Activated T-helper 1 cell treated with anti-CD3 and anti-CD28 coated beads, Interleukin-12 subunit alpha, Interleukin-12 subunit beta, Interleukin-2, Interleukin-4 antibody, amounts not matched to agents 30 ng/mL and 10 ng/mL and 1 ng/mL, durations not matched to agents 14 hours and 24 hours and 36 hours (primary cell): ENCODE measurements at places on chromosomes 3 and 15. TPM values are rescaled to one million over a fixed set of nuclear protein-coding genes. Genes with fewer than 3 reads are reported as not detected.

- no peaks in the 10 kb centered on the region for H3K36me3 ChIP-seq
- no peaks in the 10 kb centered on the region for H3K4me1 ChIP-seq
- DNase-seq, result no peak
- H3K4me3 ChIP-seq, result no peak overlapping the region
Measured at GRCh38 chr3:22582266-22582665, 620.9 kb upstream of the UBE2E2 start.

DNA sequence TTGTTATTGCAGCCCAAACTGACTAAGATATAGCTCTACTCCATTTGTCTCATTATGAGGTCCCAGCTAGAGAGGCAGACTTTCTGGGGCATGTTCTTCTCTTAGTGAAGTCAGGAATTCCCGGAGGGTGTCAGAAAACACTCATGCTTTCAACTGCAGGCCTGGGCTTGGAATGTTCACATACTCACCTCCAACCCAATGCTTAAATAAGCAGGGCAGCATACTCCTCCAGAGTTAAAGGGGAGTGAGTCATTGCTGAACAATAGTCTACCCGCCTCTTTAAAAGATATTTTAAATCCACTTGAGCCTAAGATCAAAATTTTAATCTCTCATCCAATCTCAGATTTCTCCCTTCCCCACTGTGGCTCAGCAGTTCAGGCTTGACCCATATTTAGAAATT, 167.8 kb upstream of the DPH6 start:
- no peak overlapping the region for H3K4me3 ChIP-seq
- no peaks in the 10 kb centered on the region for H3K36me3 ChIP-seq
- H3K4me1 ChIP-seq, result no peaks in the 10 kb centered on the region
- peaks cover 3% of the 10 kb centered on the region for H3K27me3 ChIP-seq
- no peak overlapping the region for H3K27ac ChIP-seq

GRCh38 chr3:16055606-16056211, 118.8 kb upstream of the GALNT15 start:
- DNase-seq, result no peak
- H3K27me3 ChIP-seq, result no peaks in the 10 kb centered on the region
- no peak overlapping the region for H3K4me3 ChIP-seq
- H3K36me3 ChIP-seq, result no peaks in the 10 kb centered on the region

GRCh38 chr15:75945953-75946352, 42.3 kb downstream of the FBXO22 start:
- no peak overlapping the region for H3K4me3 ChIP-seq
- H3K27me3 ChIP-seq, result peaks cover 12% of the 10 kb centered on the region
- no peaks in the 10 kb centered on the region for H3K36me3 ChIP-seq
- no peak overlapping the region for H3K27ac ChIP-seq

- no peak overlapping the region for H3K27ac ChIP-seq
- DNase-seq, result no peak
- no peaks in the 10 kb centered on the region for H3K27me3 ChIP-seq
- no peak overlapping the region for H3K4me3 ChIP-seq
- H3K36me3 ChIP-seq, result no peaks in the 10 kb centered on the region
Measured at GRCh38 chr15:39232512-39232911, 348.4 kb upstream of the THBS1 start.

Gene LRRC34
- total RNA-seq, result 2.8 and 2.9 TPM in 2 replicates
